Thoracic aorta (tissue), 2 donors: ENCODE measurements at places on chromosomes 1 and 21. TPM values are rescaled to one million over a fixed set of nuclear protein-coding genes. Genes with fewer than 3 reads are reported as not detected.
A peak's percentile ranks its signal among the peaks of the same experiment; 100 is the strongest.

DNA sequence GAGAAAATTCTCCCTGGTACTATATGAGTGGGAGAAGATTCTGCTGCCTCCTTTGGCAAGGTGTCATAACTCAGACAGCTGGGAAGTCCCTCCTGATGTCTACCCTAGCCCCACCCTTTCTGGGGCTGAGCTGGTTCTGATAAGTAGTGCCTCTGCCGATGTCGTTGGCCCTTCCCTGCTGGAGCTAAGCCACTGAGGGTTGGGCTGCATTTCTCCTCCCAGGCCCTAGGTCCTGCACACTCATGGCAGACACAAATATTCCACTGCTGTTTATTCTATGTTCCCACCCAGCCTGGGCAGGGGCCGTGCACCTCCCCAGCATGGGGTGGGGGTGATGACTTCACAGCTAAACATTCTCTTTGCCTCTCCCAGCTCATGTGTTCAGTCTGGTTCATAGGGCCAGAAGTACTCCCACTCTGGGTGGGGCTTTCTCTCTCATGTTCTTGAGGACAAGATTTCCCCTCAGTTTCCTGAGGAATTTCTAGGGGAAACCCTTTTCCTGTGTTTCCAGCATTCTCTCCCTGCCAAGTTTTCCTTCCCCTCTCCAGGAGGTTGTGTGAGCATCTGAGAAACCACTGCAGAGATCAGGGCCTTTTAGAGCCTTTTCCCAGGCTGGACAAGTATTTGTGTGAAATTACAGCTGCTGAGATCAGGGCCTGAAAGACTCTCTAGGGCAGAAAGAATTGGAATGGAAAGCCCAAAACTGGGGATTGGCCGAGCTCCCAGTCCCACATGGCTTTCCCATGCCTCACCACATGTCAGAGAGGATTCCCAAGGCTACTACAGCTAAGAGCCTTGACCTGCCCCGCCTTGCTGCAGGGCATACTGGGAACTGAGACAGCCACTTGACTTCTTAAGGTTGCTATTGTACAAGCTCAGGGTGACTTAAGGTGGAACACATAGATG, 66.2 kb downstream of the ATP2B4 start:
- peak; percentile 74 for DNase-seq
- peak overlapping the region; percentile 83 for H3K27ac ChIP-seq
- no peaks in the 10 kb centered on the region for H3K27me3 ChIP-seq
- H3K4me1 ChIP-seq: peaks cover 41% of the 10 kb centered on the region

- H3K4me3 ChIP-seq: peak overlapping the region; percentile 24
- DNase-seq: no peak
- no peaks in the 10 kb centered on the region for H3K27me3 ChIP-seq
- H3K4me1 ChIP-seq: peaks cover 78% of the 10 kb centered on the region
- no peaks in the 10 kb centered on the region for H3K36me3 ChIP-seq
Observed at GRCh38 chr1:115332813-115333608, 5.0 kb downstream of the NGF start.

- H3K27me3 ChIP-seq: no peaks in the 10 kb centered on the region
- H3K4me1 ChIP-seq: no peaks in the 10 kb centered on the region
- DNase-seq: no peak
Observed at GRCh38 chr1:108050158-108050557, 85.2 kb upstream of the VAV3 start.

DNA sequence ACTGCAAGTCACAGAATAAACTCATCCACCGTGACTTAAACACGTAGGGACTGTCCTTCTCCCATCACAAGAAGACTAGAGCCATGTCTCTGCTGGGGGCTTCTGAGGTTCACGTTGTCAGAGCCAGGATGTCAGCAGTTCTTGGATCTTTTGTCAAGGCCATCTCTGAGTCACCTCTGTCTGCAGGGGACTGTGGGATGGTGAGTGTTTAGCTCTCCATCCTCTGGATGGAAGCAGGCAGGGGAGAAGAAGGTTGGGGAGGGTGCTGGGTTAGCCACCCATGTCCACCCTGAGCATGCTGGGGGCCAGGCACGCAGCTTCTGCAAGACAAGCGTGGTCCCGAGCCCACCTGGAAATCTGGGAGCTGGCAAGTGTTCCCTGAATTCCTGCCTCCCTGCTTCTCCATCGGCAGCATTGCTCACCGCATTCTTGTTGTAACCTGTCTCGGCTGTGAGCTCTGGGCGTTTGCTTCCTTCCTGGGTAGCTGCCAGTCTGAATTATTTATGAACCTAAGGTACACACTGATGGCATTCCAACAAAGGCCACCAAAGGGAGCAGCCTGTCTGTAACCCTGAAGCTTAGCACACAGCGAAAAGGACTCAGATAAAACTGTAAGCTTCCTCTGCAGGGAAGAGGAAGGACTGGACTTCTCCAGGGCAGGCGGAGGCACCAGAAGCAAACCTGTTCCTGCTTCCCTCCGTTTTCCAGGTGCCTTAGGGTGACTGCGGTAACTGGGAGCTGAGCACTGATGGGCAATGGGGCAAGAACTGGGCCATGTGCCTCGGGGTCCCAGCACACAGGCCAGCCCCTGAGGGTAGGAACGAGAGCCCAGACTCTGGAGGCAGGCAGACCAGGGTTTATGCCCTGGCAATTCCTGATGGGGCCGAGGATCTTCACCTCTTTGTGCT, 88.6 kb downstream of the RIPK4 start:
- H3K4me1 ChIP-seq: peaks cover 8% of the 10 kb centered on the region
- peak overlapping the region; percentile 47 for H3K27ac ChIP-seq
- no peaks in the 10 kb centered on the region for H3K36me3 ChIP-seq
- no peak for DNase-seq
- peak overlapping the region; percentile 26 for H3K4me3 ChIP-seq

GRCh38 chr1:234962340-234962989, 166.2 kb downstream of the TOMM20 start:
- no peaks in the 10 kb centered on the region for H3K27me3 ChIP-seq
- DNase-seq: no peak
- peak overlapping the region; percentile 87 for H3K27ac ChIP-seq
- no peaks in the 10 kb centered on the region for H3K36me3 ChIP-seq
- H3K4me3 ChIP-seq: peak overlapping the region; percentile 47

- H3K4me3 ChIP-seq: no peak overlapping the region
- H3K4me1 ChIP-seq: peaks cover 31% of the 10 kb centered on the region
- no peak overlapping the region for H3K27ac ChIP-seq
- H3K27me3 ChIP-seq: no peaks in the 10 kb centered on the region
Observed at GRCh38 chr1:15151377-15151806, 2.2 kb upstream of the TMEM51 start.

DNA sequence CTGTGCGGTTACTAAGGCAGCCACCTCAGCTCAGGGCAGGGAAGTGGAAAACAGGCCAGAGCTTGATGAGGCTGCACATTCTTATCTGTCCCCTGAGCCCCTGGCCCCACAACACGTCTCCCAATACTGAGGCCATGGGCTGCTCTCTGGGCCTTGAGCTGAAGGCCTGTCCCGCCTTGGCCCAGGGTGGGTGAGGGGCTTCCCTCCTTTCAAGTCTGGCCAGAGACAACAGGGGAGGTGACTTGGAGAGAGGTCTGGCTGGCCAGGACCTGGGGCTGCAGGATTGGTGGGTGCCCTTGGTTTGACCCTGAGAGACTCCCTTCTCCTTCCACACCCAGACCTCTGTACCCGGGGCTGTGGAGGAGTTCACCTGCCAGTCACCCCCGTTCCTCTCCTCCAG, 563.8 kb downstream of the PTPRU start:
- H3K4me1 ChIP-seq: no peaks in the 10 kb centered on the region
- DNase-seq: no peak
- H3K4me3 ChIP-seq: no peak overlapping the region
- H3K36me3 ChIP-seq: no peaks in the 10 kb centered on the region
- no peaks in the 10 kb centered on the region for H3K27me3 ChIP-seq

DNA sequence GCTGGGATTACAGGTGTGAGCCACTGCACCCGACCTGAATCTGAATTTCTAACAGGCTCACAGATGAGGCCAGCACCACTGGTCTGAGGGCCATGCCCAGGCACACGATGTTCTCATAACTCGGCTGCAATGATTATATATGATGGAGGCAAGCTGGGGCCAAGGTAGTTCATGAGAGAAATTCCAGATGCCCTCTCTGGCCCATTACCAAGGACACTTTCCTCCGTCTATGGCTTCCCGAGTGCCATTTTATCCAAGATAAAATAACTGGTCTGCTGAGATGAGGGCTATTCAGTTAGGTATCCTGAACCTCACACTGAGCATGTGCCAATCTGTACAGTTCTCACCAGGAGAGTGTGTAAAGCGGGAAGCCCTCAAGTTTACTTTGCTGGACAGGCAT, 16.5 kb downstream of the TMPRSS2 start:
- no peaks in the 10 kb centered on the region for H3K27me3 ChIP-seq
- H3K36me3 ChIP-seq: no peaks in the 10 kb centered on the region
- H3K27ac ChIP-seq: no peak overlapping the region
- H3K4me3 ChIP-seq: no peak overlapping the region

DNA sequence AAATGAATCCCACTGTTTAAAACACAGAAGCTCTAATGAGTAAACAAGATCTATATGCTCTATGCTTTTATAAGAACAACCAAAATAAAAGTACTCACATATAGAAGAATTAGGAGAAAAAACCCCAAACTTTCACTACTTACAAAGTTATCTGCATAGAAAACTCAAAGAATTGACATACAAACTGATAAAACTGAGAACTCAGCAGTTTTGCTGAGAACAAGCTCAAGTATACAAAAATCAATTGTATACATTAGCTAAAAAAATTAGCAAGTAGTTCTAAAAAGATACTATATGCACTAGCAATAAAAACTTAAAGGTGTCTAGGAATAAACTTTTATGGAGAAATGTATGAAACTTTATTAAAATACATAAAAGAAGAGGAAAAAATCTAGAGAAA, 186.2 kb upstream of the KAZN start:
- no peaks in the 10 kb centered on the region for H3K27me3 ChIP-seq
- no peaks in the 10 kb centered on the region for H3K4me1 ChIP-seq
- no peak overlapping the region for H3K27ac ChIP-seq
- H3K4me3 ChIP-seq: no peak overlapping the region
- DNase-seq: no peak
- no peaks in the 10 kb centered on the region for H3K36me3 ChIP-seq

GRCh38 chr1:222068937-222069336, 327.0 kb upstream of the DUSP10 start:
- no peak overlapping the region for H3K4me3 ChIP-seq
- H3K27ac ChIP-seq: no peak overlapping the region
- no peaks in the 10 kb centered on the region for H3K36me3 ChIP-seq
- DNase-seq: no peak
- H3K27me3 ChIP-seq: no peaks in the 10 kb centered on the region

DNA sequence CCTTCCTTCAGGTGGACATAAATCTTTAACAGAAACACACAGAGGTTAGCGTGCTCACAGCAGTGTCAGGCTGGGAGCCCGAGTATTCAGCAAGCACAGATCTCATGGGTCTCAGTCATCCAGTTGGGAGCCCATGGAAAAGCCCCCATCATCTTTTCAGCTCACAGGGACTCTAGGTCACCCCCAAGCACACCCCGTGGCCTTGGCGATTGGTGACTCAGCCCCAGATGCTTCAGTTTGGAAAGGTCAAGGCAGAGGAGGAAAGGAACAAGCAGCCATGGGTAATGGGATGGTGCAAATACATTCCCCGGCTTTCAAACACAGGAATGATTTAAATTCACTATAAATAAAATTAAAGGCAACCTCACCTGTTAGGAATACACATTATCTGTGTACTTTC, 88.9 kb downstream of the PGBD5 start:
- H3K27me3 ChIP-seq: no peaks in the 10 kb centered on the region
- no peak overlapping the region for H3K27ac ChIP-seq
- no peaks in the 10 kb centered on the region for H3K36me3 ChIP-seq
- no peak overlapping the region for H3K4me3 ChIP-seq

GRCh38 chr1:65264197-65264929, 45.0 kb upstream of the DNAJC6 start:
- no peaks in the 10 kb centered on the region for H3K27me3 ChIP-seq
- peaks cover 5% of the 10 kb centered on the region for H3K4me1 ChIP-seq
- peak overlapping the region; percentile 74 for H3K4me3 ChIP-seq
- no peaks in the 10 kb centered on the region for H3K36me3 ChIP-seq
- DNase-seq: no peak

- H3K4me3 ChIP-seq: no peak overlapping the region
- no peak overlapping the region for H3K27ac ChIP-seq
- no peak for DNase-seq
- H3K36me3 ChIP-seq: no peaks in the 10 kb centered on the region
- no peaks in the 10 kb centered on the region for H3K27me3 ChIP-seq
Observed at GRCh38 chr1:210707300-210708240, 378.9 kb downstream of the HHAT start.

DNA sequence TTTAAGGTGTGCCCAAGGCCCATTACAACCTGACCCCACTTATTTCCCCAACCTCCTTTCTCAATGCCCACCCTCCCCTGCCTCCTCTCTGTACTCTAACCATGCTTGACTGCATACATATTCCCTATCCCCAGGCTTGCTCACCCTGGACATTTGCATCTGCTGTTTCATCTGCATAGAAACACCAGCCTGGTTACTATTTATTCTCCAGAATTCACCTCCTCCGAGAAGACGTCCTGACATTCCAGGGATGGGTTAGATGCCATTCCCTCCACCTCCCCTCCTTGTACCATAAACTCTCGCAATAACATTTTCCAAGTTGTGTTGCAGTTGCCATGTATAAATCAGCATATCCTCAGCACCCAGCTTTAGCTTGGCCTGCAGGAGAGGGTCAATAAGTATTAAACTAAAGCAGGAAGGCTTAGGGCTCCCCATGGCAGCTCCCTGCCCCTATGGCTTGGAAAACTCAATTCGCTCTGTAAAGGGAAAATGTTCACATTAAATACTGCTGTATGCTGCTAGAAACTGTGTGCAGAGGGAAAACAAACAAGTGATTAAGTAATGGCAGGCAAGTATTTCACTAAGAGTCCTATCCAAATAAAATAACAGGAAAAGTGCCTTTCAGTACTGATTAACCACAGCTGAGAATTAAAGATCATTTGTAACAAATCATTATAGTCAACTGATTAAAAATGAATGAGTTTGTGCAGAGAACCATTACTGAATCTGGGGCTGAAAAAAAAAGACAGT, 202.3 kb downstream of the TNR start:
- H3K4me1 ChIP-seq: no peaks in the 10 kb centered on the region
- H3K4me3 ChIP-seq: no peak overlapping the region
- H3K36me3 ChIP-seq: no peaks in the 10 kb centered on the region
- H3K27me3 ChIP-seq: no peaks in the 10 kb centered on the region
- no peak overlapping the region for H3K27ac ChIP-seq

GRCh38 chr1:54839824-54840223, 38.7 kb upstream of the TTC22 start:
- H3K36me3 ChIP-seq: no peaks in the 10 kb centered on the region
- no peaks in the 10 kb centered on the region for H3K4me1 ChIP-seq
- H3K4me3 ChIP-seq: no peak overlapping the region
- H3K27me3 ChIP-seq: no peaks in the 10 kb centered on the region
- no peak overlapping the region for H3K27ac ChIP-seq
- DNase-seq: no peak

FAM163A gene
- total RNA-seq: not detected

SH3D21 gene
- total RNA-seq: 3.9 TPM

DENND2C gene
- 2.0 TPM for total RNA-seq

PCNT gene
- 51.4 TPM for total RNA-seq

UBE2U gene
- not detected for total RNA-seq

NUF2 gene
- total RNA-seq: not detected

DIO1 gene
- not detected for total RNA-seq

GOLT1A gene
- not detected for total RNA-seq

TRIM45 gene
- total RNA-seq: 1.5 TPM

TNFRSF4 gene
- 1.8 TPM for total RNA-seq

SPRR3 gene
- total RNA-seq: not detected

TSPEAR gene
- total RNA-seq: not detected

S100B gene
- total RNA-seq: 8.4 TPM

GUCA2B gene
- not detected for total RNA-seq

WDR64 gene
- not detected for total RNA-seq
